ENCODE measurements at places on chromosomes 4 and X. TPM values are rescaled to one million over a fixed set of nuclear protein-coding genes. Genes with fewer than 3 reads are reported as not detected.

The ART3 gene
- 0.30 TPM for polyA plus RNA-seq

DNA sequence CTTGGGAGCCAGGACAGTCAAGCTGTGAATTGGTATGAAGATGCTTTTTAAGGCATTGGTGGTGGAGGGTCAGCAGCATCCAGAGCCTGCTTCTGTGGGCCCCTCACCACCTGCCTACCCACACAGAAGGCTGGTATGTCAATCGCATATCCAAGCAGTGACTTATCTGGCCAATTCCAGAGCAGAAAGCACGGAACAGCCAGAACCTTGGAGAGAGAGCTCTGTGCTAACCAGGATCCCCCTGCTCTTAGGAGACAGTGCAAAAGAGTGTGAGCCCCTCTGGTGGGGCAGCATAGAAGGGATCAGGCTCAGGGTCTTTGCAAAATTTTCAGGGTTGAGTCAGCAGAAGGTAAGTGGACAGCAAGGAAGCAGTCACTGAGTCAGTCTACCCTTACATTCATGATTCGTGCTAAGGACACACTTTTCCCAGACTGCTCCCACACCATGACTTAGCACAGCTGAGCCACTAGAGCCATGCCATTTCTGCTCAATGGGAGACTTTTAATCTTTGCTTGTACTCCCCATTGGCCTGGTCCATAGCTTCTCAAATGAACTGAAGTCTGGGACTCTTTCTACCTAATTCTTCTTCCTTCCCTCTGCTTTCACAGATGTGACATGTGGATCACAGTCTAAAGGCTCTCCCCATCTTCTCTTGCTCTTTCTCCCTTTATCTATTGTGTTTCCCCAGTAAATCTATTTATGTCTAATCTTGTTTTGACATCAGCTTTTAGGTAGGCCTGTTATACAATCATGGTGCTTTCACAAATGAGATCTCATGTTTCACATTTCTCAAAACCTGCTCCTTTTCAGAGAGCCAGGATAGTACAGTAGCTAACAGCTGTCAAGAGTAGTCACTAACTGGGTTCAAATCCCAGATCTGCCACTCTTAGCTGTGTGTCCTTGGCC lies 20.0 kb downstream of the MORF4L2 start:
- peak; percentile 38 for DNase-seq

DNA sequence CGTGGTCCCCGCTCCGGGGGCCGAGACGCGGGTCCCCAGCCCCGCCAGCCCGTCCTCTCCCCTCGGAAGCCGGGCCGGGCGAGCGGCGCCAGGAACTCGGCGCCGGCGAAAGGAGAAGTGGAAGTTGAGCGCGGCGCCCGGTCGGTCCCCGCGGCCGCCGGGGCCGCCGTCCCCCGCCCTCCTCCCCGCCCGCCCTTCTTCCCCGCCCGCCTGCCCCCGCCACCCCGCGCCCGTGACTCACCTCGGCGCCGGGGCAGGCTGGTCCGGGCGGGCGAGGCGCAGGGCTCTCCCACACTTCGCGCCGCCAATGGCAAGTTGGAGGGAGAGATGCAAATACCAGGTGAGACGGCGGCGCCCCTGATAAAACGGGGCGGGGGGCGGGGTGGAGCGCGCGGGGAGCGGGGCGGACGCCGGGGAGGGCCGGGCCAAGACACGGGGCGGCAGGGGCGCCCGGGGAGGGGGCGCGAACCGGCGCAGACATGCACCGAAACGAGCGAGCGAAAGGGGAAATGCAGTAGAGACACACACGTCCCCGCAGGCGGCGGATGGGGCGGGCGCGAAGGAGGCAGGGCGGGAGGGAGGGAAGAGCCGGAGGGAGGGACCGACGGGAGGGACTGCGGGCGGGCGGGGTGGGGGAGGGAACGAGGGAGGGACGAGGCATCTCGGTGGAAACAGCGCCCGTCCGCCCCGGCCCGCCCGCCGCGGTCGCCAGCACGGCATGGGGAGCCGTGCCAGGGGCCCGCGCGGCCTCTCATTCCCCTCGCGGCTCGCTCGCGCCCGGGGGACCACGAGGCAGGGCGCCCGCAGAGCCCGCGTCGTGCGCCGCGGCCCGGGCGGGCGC lies at the start of gene ELF4:
Gene ELF4, minus strand, starts transcription at position 119 of the 841 bp plus-strand sequence. CDS start 29,167 bp downstream, outside the sequence.
- DNase-seq = peak; percentile 37

GRCh38 chrX:39936886-39937770 lies 160.6 kb downstream of the BCOR start:
- no peak for DNase-seq

DNA sequence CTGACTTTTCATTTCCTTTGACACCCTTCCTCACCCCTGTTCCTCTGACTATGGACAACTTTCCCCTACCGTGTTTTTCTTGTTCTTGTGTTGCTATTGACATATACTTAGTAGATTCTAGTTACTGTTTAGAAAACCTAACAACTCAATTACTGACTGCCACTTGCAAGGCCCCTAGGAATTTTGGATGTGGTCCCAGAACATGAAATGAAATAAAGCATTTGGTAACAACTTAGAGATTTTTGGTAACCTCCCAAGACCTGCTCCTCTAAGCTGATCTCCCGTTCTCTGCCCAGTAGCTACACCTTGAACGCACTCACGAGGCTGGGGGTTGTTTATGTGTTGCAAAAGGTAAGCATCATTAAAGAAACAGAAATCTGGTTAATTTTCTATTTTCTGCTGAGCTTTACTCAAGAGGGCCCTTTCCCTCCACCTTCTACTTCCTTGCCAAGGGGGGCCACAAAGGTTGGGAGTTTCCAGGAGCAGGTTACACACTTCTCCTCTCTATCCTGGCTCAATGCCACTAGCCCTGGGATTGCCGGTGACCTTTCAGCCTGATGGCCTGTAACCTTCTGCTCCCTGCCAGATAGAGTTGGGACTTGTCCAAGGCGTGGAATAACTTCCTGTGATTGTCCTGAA lies 20.5 kb downstream of the GAB3 start:
- peak; percentile 77 for DNase-seq

- DNase-seq = no peak
Measured at GRCh38 chrX:16601885-16602284, 48.1 kb upstream of the S100G start.

The GYPA gene
- not detected for polyA plus RNA-seq

DNA sequence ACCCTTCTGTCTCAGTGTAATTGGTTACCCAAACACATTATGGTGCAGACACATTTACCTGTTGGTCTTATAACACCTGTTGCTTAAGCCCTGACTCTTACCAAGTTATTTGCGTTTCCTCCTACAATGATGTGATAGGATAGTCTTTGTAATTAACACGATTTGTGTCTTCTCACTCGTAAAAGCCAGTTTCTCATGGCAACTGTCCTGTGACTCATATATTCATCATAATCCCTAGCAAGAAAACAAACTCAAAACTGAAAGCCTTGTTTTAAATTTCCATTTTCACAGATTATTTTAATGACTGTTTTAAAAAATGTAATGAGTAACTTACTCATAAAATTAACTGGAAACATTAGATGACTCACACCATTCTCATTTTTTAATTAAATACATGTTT lies 495.2 kb downstream of the NLGN4X start:
- no peak for DNase-seq

- no peak for DNase-seq
Measured at GRCh38 chrX:19133784-19134183, 11.5 kb upstream of the ADGRG2 start.

The FRMPD3 gene
- 0.19 TPM for polyA plus RNA-seq

The SCOC gene
- 21.2 TPM for polyA plus RNA-seq

DNA sequence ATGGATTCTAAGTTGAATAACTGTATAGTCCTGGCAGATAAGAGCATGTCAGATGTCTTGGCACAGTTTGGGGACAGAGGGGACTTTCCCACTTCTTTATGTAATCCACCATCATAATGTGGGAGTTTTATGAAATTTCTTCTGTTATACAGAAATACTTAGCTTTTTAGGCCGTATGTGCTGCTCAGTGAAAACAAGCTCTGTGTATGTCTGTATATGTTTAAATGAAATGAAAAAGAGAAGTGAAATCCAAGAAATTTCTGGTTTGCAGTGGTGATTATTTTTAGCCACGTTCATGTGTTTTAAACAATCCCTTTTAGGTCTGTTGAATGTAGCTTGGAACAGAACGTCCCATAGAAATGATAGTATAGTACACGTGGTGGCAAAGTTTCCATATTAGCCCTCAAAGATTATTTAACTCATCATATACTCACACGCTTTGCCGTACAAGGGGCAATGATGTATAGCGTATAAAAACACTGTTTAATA lies 41.0 kb downstream of the GAB1 start:
- DNase-seq = no peak

The ZAR1 gene
- polyA plus RNA-seq = not detected

The ARHGAP6 gene
- polyA plus RNA-seq = 1.1 TPM

DNA sequence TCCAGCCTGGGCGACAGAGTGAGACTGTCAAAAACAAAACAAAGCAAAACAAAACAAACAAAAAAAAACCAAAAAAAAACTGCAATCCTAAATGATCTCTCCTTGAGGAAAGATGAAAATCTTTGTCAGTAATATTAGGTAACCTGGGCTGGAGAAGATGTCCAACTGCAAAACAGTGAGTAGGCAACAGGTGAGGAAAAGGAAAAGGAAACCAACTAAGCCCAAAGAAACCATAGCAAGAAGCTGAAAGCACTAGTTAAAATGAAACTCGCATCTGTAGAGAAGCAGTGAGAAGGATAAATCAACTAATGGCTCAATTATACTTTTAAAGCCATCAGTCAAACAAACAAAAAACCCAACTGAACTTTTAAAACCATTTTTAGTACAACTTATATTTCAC lies 54.2 kb downstream of the ENOX2 start:
- DNase-seq = no peak

DNA sequence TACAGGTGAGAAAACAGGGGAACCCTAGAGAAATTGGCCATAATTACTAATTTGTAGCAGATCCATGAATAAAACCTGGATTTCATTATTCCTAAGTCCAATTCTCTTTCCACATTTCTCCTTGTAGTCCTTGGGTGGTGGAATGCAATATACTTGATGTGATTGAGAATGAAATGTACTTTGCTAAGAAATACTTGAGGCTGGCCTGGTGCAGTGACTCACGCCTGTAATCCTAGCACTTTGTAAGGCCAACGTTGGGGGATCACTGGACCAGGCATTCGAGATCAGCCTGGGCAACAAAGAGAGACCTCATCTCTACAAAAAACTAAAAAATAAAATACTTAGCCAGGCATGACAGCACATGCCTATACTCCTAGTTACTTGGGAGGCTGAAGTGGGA lies 15.9 kb downstream of the TMEM184C start:
- DNase-seq = no peak

DNA sequence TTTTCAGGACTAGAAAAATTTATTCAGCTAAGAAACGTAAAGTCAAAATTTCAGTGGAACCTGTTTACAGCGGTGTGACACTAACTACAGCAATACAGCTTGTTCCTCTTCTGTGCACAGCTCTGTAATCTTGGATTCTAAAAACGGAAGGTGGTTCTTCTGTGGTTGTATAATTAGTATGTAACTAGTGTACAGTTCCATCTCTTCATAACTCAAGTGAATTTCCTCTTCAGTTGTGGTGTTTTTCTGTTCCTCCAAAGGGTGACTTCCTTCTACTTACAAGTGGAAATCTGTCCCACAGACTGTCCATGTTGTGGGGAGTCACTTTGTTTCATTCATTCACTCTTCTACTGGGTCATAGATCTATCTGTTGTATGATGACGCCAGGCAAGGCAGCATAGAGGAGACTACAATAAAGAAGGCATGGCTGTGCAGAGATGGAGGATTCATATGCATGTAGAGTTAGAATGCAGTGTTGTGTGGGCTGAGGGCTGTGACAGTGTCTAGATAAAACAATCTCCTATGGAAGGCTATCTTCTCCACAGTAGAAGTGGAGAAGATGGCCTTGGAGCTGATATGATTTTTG lies 5.4 kb downstream of the DAPP1 start:
- DNase-seq = no peak

The ZCCHC18 gene
- polyA plus RNA-seq = 1.5 TPM

The IDH3G gene
- polyA plus RNA-seq = 85.7 TPM

The CLDN22 gene
- polyA plus RNA-seq = not detected

Data from IMR-90 (cell line).